ENCODE measurements at places on chromosomes 7 and 10.

GRCh38 chr10:107614939-107615685, 450.6 kb upstream of the SORCS1 start:
- no peak for DNase-seq

GRCh38 chr10:132259702-132260482, 47.9 kb downstream of the STK32C start:
- DNase-seq: no peak

DNA sequence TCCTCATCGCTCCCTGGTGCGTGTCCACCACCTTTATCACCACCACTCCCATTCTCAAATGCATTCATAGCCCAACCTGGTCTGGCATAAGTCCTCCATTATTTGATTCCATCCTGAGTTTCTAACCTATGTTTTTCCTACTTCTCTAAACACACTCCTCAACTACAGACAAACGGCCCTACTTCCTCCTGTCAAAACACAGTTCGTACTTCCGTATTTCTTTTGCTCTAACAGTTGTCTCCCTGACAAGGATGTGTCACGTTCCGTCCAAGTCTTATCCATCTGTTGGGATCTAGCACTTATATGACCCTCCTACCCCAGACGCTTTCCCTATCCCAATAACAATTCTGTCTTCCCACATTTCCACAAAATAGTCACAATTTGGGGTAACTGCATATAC, 46.8 kb downstream of the DOCK4 start:
- no peak for DNase-seq

- no peak for DNase-seq
These were observed 63.3 kb downstream of the ZNF777 start for GRCh38 chr7:149397470-149398043.

- no peak for DNase-seq
These were observed at the start of gene PWWP2B for GRCh38 chr10:132397036-132397541. TSS of gene PWWP2B (plus strand) at chr10:132397200. CDS start at chr10:132397227, 27 bp downstream.

DNA sequence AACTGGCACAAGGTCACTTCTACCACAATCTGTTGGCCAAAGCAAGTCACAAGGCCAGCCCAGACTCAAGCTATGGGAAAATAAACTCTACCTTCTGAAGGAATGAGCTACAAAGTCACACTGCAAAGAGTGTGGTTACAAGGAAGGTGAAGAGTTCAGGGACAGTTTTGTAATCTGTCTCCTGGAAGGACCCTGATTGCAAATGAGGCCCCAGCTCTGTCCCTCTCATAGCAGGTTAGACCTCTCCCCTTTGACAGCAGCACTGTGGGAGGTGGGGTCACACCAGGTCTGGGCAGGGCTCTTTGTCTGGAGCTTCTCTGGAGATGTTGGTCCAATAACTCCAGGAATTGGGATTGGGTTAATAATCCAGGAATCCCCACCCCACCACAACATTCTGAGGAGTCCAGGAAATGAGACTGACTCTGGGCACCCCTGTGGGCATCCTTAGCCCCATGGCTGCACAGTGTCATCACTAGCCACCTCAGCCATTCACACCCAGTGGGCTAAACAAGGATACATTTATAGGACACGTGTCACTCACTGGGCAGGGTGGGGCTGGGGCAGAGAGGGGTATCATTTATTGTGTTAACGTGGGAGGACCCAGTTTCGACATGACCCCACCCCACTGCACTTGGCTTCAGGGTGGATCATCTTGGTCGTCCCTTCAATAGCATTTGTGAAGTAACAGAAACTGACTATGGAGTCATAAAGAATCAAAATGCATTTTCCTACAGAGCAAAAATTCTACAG, 23.7 kb upstream of the C10orf105 start:
- no peak for DNase-seq

DNA sequence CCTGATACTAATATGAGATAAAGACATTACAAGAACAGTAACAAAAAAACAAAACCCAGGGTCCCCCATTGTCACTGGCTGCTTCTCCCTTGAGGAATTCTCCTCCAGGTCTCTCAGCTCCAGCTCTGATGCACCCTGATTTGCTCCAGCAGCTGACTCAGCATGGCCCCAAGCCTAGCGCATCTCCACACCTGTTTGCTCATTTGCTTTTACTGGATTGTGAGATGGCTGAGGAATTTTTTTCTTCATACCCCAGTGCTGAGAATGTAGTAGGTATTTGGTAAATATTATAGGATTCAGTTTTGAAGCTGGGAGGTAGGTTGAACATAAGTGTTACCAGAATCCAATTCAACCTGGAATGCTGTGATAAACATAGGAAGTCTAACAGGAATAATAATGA, 171.9 kb downstream of the PKD1L1 start:
- no peak for DNase-seq

DNA sequence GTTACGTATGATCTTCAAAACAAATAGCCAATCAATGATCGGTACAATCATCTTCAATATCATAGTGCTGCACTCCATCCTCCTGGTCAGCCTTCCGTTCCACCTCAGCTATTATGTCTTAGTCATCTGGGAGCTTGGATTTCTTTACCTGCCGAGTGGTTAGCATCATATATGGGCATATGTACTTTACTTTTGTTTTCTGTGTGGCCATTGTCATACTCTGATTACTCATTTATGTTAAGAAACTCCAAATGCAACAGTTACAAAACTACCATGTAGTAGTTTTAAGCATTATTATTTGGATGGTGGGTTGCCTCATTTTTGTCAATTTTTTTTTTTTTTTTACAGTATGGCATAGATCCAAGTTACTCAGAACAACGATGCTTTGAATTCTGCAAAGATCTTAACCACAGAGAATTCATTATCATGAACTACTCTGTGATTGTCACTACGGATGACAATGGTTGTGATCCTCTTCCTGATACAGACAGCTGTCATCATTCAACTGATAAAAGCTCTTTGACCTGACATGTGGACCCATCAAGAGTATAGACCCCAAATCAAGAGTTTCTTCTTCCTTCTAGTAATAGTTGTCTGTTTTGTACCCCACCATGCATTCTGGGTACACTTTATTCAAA, 52.1 kb upstream of the NME8 start:
- DNase-seq: no peak

DNA sequence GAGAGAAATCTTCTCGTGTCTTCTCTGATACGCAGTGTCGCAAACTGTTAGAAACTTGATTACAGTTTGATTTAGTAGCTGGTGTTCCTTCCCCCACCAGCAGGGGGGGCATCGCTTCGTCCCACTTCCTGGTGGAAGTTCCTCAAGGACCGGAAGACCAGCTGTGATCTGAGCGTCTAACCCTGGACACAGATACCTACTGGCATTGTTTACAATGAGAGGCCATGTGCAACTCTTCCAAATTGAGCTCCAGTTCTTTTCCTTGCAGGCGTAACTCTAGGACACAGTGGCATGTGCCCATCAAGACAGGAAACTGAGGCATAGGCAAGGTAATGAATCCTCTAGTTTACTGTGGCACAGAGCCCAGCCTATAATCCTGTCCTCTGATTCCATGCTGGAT, 219.0 kb downstream of the CCDC3 start:
- DNase-seq: no peak

DNA sequence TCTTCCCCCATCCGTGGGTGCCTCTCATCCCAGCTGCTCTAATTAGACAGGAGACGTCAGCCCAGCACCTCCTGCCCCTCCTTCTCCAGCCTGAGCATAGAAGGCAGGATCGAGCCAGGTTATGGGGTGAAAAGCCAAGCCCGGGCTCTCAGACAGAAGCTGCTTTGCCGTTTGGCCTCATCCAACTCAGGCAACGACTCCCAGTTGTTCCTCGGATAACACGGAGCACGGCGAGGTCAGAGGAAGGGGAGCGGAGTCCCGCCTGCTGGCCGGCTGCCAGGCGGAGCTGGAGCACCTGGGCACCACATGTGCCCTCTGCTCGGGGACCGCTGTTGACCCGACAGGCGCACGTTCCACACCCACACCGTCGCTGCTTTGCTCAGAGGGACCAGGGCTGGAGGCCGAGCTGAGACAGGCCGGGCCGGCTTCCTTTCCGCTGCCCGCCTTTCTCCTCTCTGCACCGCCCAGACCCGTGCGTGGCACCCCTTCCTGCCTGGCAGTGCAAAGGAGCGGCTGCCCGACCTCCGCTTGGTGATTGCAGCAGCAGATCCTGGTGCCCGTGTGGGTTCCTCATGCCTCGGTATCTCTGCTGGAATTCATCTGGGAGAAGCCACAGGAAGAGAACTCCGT, 21.6 kb upstream of the UNCX start:
- no peak for DNase-seq

GRCh38 chr10:22780474-22780885, 66.1 kb upstream of the PIP4K2A start:
- DNase-seq: no peak

- no peak for DNase-seq
These were observed 20.4 kb downstream of the SSMEM1 start for GRCh38 chr7:130227883-130228575.

DNA sequence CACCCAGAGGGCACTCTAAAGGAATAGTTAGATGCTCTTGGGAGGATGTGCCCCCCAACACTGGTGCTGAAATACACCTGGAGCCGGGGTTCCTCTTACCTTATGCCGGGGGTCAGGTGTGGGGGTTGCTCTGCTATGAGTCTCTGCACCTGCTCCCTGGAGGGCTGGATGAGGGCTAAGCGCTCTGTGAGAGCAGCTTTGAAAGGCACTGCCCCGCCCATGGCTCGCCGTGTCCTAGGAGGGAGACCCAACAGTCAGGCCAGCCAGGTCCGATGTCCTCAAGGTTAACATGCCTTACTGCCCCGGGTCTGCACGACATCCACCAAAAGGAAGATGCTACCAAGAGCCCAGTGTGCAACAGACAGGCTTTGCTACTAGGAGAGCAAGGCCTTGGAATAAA, 31.7 kb downstream of the PSPH start:
- no peak for DNase-seq

DNA sequence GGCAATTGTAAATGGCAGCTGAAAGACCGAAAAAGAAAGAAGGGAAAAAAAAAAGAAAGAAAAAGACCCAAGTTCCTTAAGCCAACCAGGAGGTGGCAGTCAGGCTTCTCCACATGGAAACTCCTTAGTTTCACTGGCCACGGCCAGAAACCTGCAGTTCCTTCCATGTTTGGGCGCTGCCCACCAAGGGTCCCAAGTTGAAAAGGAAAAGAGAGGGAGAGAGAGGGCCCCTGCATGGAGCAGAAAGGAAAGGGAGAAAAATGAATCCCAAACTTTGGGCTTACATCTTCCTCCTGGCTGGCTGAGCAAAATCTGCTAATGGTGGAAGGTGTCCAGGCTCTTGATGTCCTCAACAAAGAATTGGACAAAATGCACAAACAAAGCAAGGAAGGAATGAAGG, 31.8 kb upstream of the ABCA13 start:
- DNase-seq: no peak

- no peak for DNase-seq
These were observed 30.6 kb downstream of the MXI1 start for GRCh38 chr10:110237894-110238480.
